ENCODE measurements at places on chromosomes 4 and X. TPM values are rescaled to one million over a fixed set of nuclear protein-coding genes. Genes with fewer than 3 reads are reported as not detected.

The TMEM271 gene
- not detected for total RNA-seq

The RAI2 gene
- total RNA-seq: 0.66 TPM

The MAP7D2 gene
- total RNA-seq: under 0.01 TPM

The BTK gene
- total RNA-seq: not detected

The CNGA1 gene
- total RNA-seq: not detected

The PGAM4 gene
- 0.25 TPM for total RNA-seq

The AMER1 gene
- total RNA-seq: 1.2 TPM

The TMEM47 gene
- total RNA-seq: 43.2 TPM

The CDKL2 gene
- total RNA-seq: 2.5 TPM

The MAGEB2 gene
- not detected for total RNA-seq

The BST1 gene
- 3.1 TPM for total RNA-seq

The SPANXD gene
- total RNA-seq: not detected

The SLIT2 gene
- total RNA-seq: 97.5 TPM

The UGT2B15 gene
- not detected for total RNA-seq

The RBM41 gene
- total RNA-seq: 14.7 TPM

The DKK2 gene
- 0.25 TPM for total RNA-seq

The LRCH2 gene
- total RNA-seq: 15.8 TPM

The ADGRG2 gene
- not detected for total RNA-seq

The ADH1C gene
- 0.44 TPM for total RNA-seq

The GRIA2 gene
- under 0.01 TPM for total RNA-seq

The NCAPG gene
- 22.2 TPM for total RNA-seq

The PKD2 gene
- total RNA-seq: 88.0 TPM

The TNIP3 gene
- total RNA-seq: 0.25 TPM

The GAGE2A gene
- not detected for total RNA-seq

The SPANXN4 gene
- total RNA-seq: not detected

The CABS1 gene
- total RNA-seq: not detected

The METAP1 gene
- total RNA-seq: 45.7 TPM

The KLKB1 gene
- total RNA-seq: not detected

The EREG gene
- total RNA-seq: 0.11 TPM

The MTNR1A gene
- total RNA-seq: not detected

The NEK1 gene
- total RNA-seq: 13.6 TPM

The UGT2A1 gene
- total RNA-seq: not detected

The STBD1 gene
- total RNA-seq: 7.2 TPM

The MAGEB6B gene
- not detected for total RNA-seq

The RAB41 gene
- not detected for total RNA-seq

The HPGDS gene
- not detected for total RNA-seq

The CT45A3 gene
- not detected for total RNA-seq

The TAF7L gene
- 1.9 TPM for total RNA-seq

The PAGE2B gene
- not detected for total RNA-seq

The FRG2 gene
- total RNA-seq: not detected

The ACE2 gene
- not detected for total RNA-seq

The NR3C2 gene
- 0.55 TPM for total RNA-seq

The SSX2 gene
- total RNA-seq: not detected

The GLRA2 gene
- not detected for total RNA-seq

The EDA gene
- 1.1 TPM for total RNA-seq

The G6PD gene
- total RNA-seq: 62.4 TPM

The TACR3 gene
- total RNA-seq: under 0.01 TPM

The PF4V1 gene
- 0.33 TPM for total RNA-seq

The STAP1 gene
- not detected for total RNA-seq

The FHIP1A gene
- 1.4 TPM for total RNA-seq

The IQSEC2 gene
- 5.1 TPM for total RNA-seq

The CFAP47 gene
- total RNA-seq: 0.12 TPM

The PRRG1 gene
- total RNA-seq: 7.7 TPM
